ENCODE measurements at places on chromosomes 5 and 9. TPM values are rescaled to one million over a fixed set of nuclear protein-coding genes. Genes with fewer than 3 reads are reported as not detected.

MELK gene
- 80.9 TPM for total RNA-seq

SUSD3 gene
- total RNA-seq = not detected

ZFP2 gene
- 0.24 TPM for total RNA-seq

EGFLAM gene
- 45.4 TPM for total RNA-seq

CARTPT gene
- total RNA-seq = not detected

SPINK13 gene
- not detected for total RNA-seq

TERT gene
- total RNA-seq = 14.2 TPM

LTC4S gene
- total RNA-seq = 0.58 TPM

PCDHAC2 gene
- 7.1 TPM for total RNA-seq

MRPL36 gene
- 102 TPM for total RNA-seq

OR1Q1 gene
- not detected for total RNA-seq

SAXO1 gene
- total RNA-seq = not detected

MARCOL gene
- total RNA-seq = not detected

DYNC2I2 gene
- 135 TPM for total RNA-seq

AFAP1L1 gene
- total RNA-seq = 0.21 TPM

GARNL3 gene
- total RNA-seq = 7.8 TPM

HSPB3 gene
- not detected for total RNA-seq

KLHL9 gene
- 8.4 TPM for total RNA-seq

CETN3 gene
- 25.3 TPM for total RNA-seq

SLC34A3 gene
- not detected for total RNA-seq

SMC5 gene
- total RNA-seq = 26.5 TPM

PRDM9 gene
- not detected for total RNA-seq

NSMF gene
- 52.7 TPM for total RNA-seq
